ENCODE measurements at places on chromosomes 7 and 10. TPM values are rescaled to one million over a fixed set of nuclear protein-coding genes. Genes with fewer than 3 reads are reported as not detected.

GRCh38 chr7:95847061-95847460, 74.7 kb downstream of the DYNC1I1 start:
- no peak overlapping the region for H3K4me3 ChIP-seq
- H3K27ac ChIP-seq, result no peak overlapping the region
- peaks cover 3% of the 10 kb centered on the region for H3K27me3 ChIP-seq

- peaks cover 23% of the 10 kb centered on the region for H3K36me3 ChIP-seq
- no peak overlapping the region for H3K4me3 ChIP-seq
- peaks cover 17% of the 10 kb centered on the region for H3K4me1 ChIP-seq
Measured at GRCh38 chr10:75021379-75022249, 89.8 kb upstream of the SAMD8 start.

DNA sequence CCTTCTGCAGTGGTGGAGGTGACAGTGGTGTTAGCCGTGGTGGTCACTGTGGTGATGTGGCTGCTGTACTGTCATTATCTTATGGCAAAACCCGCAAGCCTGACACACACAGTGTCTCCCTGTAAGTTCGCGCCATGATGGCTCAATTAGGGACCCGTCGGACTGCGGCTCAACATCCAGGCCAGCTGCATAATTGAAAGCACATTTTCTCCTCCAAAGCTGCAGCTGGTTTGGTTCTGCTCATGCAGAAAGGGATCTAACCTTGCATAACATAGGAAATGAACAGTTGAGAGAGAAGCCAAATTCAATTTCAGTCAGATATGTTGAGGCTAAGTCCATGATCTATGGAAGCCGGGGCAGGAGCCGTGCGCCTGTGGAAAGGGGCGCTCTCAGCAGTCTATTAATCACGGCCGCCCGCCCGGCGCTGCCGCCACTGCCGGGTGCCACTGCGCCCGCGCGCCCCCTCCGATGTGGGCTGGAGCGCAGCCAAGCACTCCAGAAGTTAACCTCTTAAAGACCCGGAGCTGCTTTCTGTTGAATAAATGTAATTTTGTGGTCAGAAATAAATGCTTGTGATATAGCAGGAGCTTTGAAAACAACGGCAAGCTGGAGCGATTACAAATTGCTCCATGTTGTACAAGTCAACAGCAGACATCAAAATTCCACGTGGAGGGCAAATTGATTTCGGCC, 227.7 kb downstream of the CUX1 start:
- DNase-seq, result no peak
- H3K4me3 ChIP-seq, result no peak overlapping the region
- H3K36me3 ChIP-seq, result no peaks in the 10 kb centered on the region

The COX19 gene
- total RNA-seq, result 14.6 TPM

DNA sequence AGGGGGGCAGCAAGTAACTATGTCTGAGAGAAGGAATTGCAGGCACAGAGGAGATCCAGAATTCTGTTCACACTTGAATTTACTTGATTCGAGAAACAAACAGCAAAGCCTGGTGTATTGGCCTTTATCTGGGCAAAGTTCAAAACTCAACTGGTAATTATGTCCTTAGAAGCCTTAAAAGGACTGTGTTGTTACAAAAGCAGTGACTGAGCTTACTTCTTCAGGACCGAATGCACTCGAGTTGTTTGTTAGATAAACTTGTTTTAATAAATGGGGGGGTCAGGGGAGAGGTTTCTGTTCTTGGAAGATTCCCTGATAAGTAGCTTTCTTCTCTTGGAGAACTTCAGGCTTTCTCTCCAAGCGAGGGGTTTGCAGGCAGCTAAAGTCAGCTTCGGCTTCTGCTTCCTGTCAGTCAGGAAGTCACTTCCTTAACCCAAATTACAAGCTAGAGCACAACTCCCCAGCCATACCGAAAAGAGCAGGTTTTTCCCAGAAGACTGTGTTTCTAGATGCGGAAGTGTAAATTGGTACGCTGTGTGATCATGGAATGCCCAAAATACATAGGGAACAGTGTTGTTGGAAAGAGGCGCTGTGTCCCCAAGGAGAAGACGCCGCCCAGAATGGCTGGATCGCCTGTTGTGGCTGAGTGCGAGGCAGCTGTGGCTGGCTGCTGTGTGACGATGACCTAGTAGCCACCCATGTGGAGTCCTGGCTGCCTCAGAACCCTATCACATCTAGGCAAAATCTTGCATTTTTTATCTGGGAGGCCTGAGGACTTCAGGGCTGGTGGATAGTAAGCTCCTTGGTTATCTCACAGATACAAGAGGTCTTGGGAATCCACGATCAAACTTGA, 110.4 kb downstream of the TCF7L2 start:
- H3K27me3 ChIP-seq, result peaks cover 2% of the 10 kb centered on the region
- no peaks in the 10 kb centered on the region for H3K36me3 ChIP-seq
- no peak overlapping the region for H3K27ac ChIP-seq
- peak; percentile 9 for DNase-seq

The SPDYE2B gene
- total RNA-seq, result not detected

DNA sequence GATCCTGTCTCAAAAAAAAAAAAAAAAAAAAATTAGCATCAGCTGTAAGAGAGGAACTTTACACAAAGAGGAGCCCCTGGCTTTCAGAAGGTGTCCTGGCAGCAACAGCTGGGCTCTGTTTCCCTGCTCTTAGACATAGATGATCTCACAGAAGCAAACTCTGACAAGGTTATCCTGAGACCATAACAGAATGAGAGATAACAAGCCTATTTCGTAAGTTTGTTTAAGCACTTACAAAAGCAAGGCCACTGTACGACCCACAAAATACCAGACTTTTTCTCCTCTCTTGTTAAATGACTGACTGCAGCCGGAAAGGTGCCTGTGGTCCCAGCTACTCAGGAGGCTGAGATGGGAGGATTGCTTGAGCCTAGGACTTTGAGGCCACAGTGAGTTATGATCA, 33.3 kb upstream of the OTUD1 start:
- no peaks in the 10 kb centered on the region for H3K36me3 ChIP-seq
- H3K4me1 ChIP-seq, result no peaks in the 10 kb centered on the region
- H3K27ac ChIP-seq, result no peak overlapping the region
- no peak for DNase-seq

The CLEC2L gene
- total RNA-seq, result not detected

DNA sequence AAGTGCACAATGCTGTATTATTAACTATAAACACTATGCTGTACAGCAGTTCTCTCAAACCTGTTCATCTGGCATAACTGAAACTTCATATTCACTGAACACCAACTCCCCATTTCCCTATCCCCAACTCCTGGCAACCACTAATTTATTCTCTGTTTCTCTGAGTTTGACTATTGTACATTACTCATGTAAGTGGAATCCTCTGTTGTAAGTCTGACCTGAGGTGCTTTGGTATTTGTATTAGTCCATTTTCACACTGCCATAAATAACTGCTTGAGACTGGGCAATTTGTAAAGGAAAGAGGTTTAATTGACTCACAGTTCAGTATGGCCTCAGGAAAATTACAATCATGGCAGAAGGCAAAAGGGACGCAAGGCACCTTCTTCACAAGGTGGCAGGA, 266.3 kb downstream of the PPP1R3A start:
- DNase-seq, result no peak
- H3K4me1 ChIP-seq, result no peaks in the 10 kb centered on the region
- no peaks in the 10 kb centered on the region for H3K27me3 ChIP-seq
- no peak overlapping the region for H3K4me3 ChIP-seq

DNA sequence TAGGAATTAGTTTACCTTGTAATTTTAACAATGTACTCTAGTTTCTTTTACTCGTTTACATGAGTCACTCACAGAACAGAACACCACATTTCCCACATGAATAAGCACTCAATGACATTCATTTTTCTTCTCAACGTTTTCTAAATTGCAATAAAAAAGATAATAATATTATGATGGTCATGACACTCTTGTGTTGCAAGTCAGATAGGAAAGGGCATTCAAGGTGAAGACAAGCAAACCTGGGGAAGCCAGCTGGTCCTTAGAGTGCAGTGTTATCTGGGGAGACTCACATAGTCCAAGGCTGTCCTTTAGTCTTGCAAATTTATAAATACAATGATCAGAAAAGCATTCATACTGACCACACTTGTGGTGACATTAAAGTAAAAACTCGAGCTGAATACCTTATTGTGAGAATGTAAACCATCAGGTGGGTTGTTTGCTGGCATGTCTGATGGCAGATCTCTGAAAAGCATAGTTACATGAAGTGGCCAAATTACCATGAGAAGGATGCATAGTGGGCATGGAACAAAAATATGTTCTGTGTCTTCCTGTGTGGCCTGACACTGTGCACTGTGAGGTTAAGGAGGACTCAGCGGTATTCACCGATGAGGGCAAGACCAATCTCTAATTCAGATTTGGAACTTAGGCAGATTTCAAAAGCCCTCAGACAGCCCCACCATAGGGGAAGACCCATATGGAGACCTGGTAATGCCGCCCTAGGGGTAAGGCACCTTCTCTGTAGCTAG, 158.9 kb upstream of the ASAH2 start:
- H3K4me3 ChIP-seq, result no peak overlapping the region
- H3K4me1 ChIP-seq, result peaks cover 23% of the 10 kb centered on the region
- no peak for DNase-seq
- peak overlapping the region; percentile 19 for H3K27ac ChIP-seq

The GSAP gene
- total RNA-seq, result 1.4 TPM

- H3K4me3 ChIP-seq, result no peak overlapping the region
- H3K36me3 ChIP-seq, result peaks cover 31% of the 10 kb centered on the region
- peaks cover 66% of the 10 kb centered on the region for H3K4me1 ChIP-seq
- no peaks in the 10 kb centered on the region for H3K27me3 ChIP-seq
Measured at GRCh38 chr10:114479307-114479706, 75.0 kb upstream of the AFAP1L2 start.

- no peak for DNase-seq
- H3K27me3 ChIP-seq, result peaks cover 10% of the 10 kb centered on the region
- no peaks in the 10 kb centered on the region for H3K36me3 ChIP-seq
- peak overlapping the region; percentile 74 for H3K4me3 ChIP-seq
- peaks cover 10% of the 10 kb centered on the region for H3K4me1 ChIP-seq
Measured at GRCh38 chr7:87627634-87627994, 584 bp upstream of the RUNDC3B start.

DNA sequence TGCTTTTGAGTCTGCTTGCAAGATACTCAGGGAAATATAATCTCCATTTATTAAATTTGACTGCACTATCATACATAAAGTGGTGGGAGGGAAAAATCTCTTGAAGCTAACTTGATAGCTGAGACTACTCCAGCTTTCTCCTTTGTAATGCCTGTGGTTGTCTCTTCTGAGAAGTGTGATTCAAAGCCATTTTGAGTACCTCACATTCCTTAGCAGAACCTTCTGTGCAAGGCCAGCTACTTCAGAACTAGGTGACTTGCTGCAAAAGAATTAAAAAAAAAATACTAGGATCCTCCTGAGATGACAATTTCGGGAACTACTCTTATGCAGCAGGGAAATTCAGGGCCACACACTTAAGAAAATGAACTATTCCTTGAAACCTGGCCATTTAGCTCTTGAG, 294.8 kb downstream of the MDFIC start:
- no peak overlapping the region for H3K27ac ChIP-seq
- no peak for DNase-seq
- no peak overlapping the region for H3K4me3 ChIP-seq
- peaks cover 3% of the 10 kb centered on the region for H3K4me1 ChIP-seq
- H3K36me3 ChIP-seq, result no peaks in the 10 kb centered on the region

The CDCA7L gene
- total RNA-seq, result 86.9 TPM

The GBX1 gene
- not detected for total RNA-seq

DNA sequence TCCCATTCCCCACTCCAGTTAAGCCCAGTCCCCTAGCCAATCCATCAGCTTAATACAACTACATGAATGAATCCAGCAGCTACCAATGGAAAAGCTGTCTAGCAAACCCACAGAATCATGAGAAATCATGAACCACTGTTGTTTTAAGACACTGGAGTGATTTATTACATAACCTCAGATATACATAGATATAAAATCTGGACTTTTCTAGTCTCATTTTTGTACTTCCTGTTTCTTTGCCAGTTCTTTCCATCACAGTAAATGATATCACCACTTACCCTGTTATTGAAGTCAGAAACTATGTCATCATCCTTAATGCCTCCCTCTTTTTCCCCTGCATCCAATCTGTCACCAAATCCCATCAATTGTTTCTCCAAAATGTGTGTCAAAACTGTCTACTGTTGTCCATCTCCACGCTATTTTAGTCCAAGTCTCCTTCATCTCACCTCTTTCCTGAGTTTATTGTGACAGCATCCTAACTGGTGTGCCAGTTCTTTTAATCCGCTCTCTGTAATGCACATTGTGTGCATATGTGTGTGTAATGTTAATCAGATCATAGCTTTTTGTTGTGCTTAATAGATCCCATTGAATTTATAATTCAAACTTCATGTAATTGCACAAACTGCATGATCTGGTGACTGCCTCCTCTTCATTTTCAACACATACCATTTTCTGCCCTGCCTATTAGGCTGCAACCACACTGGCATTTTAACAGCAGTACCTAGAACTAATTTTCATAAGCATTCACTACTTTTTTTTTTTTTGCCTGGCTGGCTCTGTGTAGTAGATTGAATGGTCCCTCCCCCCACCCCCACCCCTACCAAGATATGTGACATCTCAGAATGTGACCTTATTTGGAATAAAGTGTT, 56.0 kb downstream of the MKLN1 start:
- peaks cover 9% of the 10 kb centered on the region for H3K36me3 ChIP-seq
- peaks cover 40% of the 10 kb centered on the region for H3K4me1 ChIP-seq
- no peak overlapping the region for H3K4me3 ChIP-seq
- peak overlapping the region; percentile 12 for H3K27ac ChIP-seq
- H3K27me3 ChIP-seq, result no peaks in the 10 kb centered on the region

- DNase-seq, result no peak
- H3K4me3 ChIP-seq, result no peak overlapping the region
- no peaks in the 10 kb centered on the region for H3K4me1 ChIP-seq
- peaks cover 22% of the 10 kb centered on the region for H3K27me3 ChIP-seq
- H3K27ac ChIP-seq, result no peak overlapping the region
Measured at GRCh38 chr10:129329385-129330055, 137.5 kb upstream of the MGMT start.

GRCh38 chr10:110513949-110514348, 16.2 kb downstream of the DUSP5 start:
- H3K4me3 ChIP-seq, result no peak overlapping the region
- peaks cover 68% of the 10 kb centered on the region for H3K36me3 ChIP-seq
- no peak for DNase-seq
- no peaks in the 10 kb centered on the region for H3K27me3 ChIP-seq
- H3K27ac ChIP-seq, result peak overlapping the region; percentile 72

The FAM25G gene
- not detected for total RNA-seq

- no peak overlapping the region for H3K4me3 ChIP-seq
- H3K4me1 ChIP-seq, result peaks cover 4% of the 10 kb centered on the region
- no peak overlapping the region for H3K27ac ChIP-seq
- no peaks in the 10 kb centered on the region for H3K36me3 ChIP-seq
- no peak for DNase-seq
Measured at GRCh38 chr7:155919391-155920067, 107.3 kb upstream of the SHH start.

- no peak overlapping the region for H3K4me3 ChIP-seq
- no peaks in the 10 kb centered on the region for H3K4me1 ChIP-seq
- DNase-seq, result no peak
- H3K27ac ChIP-seq, result no peak overlapping the region
- H3K27me3 ChIP-seq, result peaks cover 21% of the 10 kb centered on the region
Measured at GRCh38 chr10:123800289-123800688, 91.3 kb downstream of the CPXM2 start.

GRCh38 chr10:131356442-131356841, 44.9 kb upstream of the TCERG1L start:
- H3K4me3 ChIP-seq, result no peak overlapping the region
- H3K36me3 ChIP-seq, result no peaks in the 10 kb centered on the region
- H3K27ac ChIP-seq, result no peak overlapping the region
- H3K27me3 ChIP-seq, result peaks cover 4% of the 10 kb centered on the region

The HGF gene
- not detected for total RNA-seq

- H3K4me3 ChIP-seq, result no peak overlapping the region
- no peaks in the 10 kb centered on the region for H3K27me3 ChIP-seq
- H3K36me3 ChIP-seq, result peaks cover 38% of the 10 kb centered on the region
- H3K27ac ChIP-seq, result no peak overlapping the region
- DNase-seq, result no peak
Measured at GRCh38 chr7:55387062-55387965, 22.2 kb downstream of the LANCL2 start.
